EL (cell line): ENCODE measurements at places on chromosomes 2 and 18.
A peak's percentile ranks its signal among the peaks of the same experiment; 100 is the strongest.

- DNase-seq: peak; percentile 10
Measured at GRCh38 chr2:162929571-162929970, 91.0 kb upstream of the KCNH7 start.

- peak; percentile 80 for DNase-seq
Measured at GRCh38 chr2:20595439-20596192, 55.3 kb downstream of the HS1BP3 start.

GRCh38 chr2:5290900-5291546, 401.2 kb upstream of the SOX11 start:
- DNase-seq: no peak

DNA sequence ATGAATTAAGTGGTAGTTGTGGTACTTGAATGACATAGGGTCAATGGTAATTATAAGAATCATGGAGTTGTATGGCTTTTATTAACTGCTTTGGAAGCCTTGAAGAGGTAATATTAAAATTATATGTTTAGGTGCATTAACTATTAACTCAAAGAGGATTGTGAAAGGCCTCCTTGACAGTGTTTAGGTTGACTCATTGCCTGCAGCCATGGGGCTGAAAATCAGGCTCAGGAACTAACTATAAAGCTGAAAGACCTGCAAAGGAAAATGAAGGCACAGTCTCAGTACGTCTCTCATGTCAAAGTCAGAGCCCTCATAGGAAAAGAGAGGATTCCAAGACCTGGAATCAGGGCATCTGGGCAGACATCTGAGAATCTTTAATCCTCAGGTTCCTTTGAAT, 31.0 kb downstream of the CACNB4 start:
- DNase-seq: no peak

DNA sequence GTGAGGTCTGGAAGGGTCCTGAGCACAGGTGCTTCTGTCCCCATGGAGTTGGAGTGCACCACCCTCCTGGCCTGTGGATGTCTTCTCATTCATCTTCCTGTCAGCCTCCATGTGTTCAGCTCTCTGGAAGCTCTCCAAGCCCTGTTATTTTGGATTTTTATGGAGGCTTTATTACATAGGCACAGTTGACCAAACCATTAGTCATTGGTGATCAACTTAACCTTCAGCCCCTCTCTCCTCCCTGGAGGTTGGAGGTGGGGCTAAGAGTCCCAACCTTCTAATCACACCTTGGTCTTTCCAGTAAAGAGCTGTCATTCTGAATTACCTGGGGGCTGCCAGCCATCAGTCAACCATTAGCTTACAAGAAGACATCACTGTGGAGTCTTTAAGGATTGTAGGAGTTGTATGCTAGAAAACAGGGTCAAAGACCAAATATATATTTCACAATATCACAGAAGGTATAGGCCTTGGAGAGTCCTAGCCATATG, 7.5 kb upstream of the MCFD2 start:
- DNase-seq: peak; percentile 74

GRCh38 chr2:185417111-185417510, 321.5 kb upstream of the FSIP2 start:
- peak; percentile 0 for DNase-seq
